ENCODE measurements at places on chromosomes 1 and 21.
A peak's percentile ranks its signal among the peaks of the same experiment; 100 is the strongest.

GRCh38 chr1:26010825-26011224 is 10.8 kb upstream of the EXTL1 start:
- no peak for DNase-seq

DNA sequence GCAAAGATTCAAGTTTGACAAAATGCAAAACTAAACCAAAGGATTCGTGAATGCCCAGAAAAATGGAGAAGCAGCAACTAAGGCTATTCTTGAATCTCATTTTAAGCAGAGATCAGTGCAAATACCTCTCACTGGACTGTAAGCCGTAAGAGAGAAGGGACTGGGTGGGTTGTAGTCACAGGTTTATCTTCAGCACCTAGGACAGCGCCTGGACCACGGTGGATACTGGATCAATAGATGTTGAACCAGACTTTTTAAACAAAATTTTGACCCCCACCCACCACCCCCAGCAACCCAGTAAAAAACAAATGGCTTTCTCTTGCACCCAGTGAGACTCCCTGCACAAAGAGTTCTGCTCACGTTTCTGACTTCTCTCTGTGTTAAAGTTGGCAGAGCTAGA is 347.1 kb downstream of the AJAP1 start:
- no peak for DNase-seq

DNA sequence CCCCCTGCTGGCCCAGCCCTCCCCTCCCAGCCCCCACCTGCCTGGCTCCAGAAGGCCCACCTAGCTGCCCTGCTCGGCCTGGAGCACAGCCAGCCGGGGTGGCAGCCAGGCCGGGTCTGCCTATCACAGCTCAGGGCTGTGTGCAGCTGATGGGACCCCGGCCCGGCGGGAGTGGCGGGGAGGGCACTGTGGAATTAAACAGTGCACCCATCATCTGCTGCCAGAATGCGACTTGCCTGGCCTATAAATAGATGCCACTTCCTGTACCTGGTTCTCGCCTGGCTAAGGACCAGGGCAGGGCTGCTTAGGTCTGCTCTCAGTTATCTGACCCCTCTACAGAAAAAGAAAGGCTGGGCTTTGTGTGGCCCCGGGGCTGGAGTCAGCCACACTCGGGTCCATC is 98.2 kb upstream of the VAMP3 start:
- no peak for DNase-seq

DNA sequence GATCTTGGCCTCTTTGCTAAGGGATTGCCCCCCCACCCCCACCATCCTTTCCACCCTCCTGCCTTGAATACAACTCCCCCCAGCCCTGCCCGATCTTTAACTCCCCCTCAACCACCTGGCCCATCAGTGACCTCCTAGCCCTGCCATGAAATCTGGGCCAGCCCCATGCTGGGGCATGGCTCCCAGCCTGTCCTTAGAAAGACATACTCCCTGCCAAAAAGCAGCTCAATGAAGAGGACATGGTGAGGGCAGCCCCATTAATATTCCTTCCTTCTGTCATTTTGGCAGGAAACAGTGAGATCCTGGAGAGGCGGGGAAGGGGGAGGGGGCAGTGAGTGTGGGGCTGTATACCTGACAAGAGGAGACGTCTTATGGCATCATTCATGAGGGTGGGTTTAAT is 66.8 kb upstream of the DISP3 start:
- no peak for DNase-seq

DNA sequence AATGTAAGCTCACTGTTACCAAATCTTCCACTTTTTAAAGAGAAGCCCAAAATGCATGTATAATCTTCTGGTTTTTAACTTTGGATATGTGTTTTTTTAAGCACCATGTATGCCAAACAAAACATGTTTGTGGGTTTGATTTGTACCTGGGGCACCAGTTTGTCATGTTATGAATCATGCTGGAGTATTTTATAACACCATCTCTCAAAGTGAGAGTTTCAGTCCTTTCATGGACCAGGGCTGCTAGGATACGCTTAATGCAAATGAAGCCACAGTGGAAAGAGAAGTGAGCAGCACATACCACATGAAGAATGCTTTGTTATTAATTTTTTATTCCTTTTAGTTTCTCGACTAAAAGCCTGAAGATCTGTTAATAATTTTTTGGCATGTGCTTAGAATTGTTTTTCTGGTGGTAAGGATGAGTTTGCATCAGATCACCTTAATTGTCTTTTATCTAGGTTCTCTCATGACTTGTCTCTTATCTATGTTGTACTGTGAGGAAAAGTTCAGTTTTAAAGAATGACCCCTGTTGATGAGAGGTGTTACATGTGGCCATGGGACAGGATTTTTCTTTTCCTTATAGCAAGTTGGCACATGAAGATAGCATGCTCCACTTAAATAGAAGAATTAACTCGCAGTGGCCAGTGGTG is 2.0 kb upstream of the RABGAP1L start:
- no peak for DNase-seq

GRCh38 chr1:220689666-220690065 is 497 bp upstream of the C1orf115 start:
- no peak for DNase-seq

- DNase-seq, result no peak
These were observed 61.9 kb upstream of the ADAM30 start for GRCh38 chr1:119958223-119958622.

- peak; percentile 77 for DNase-seq
These were observed 134.4 kb downstream of the S1PR1 start for GRCh38 chr1:101371259-101371658.

GRCh38 chr21:43363506-43364260 is 63.2 kb downstream of the SIK1 start:
- DNase-seq, result no peak

GRCh38 chr1:86395751-86396497 is at the start of gene ODF2L:
ODF2L (minus strand) TSS chr1:86396323; CDS start chr1:86387027, 9,296 bp downstream.
- peak; percentile 87 for DNase-seq

DNA sequence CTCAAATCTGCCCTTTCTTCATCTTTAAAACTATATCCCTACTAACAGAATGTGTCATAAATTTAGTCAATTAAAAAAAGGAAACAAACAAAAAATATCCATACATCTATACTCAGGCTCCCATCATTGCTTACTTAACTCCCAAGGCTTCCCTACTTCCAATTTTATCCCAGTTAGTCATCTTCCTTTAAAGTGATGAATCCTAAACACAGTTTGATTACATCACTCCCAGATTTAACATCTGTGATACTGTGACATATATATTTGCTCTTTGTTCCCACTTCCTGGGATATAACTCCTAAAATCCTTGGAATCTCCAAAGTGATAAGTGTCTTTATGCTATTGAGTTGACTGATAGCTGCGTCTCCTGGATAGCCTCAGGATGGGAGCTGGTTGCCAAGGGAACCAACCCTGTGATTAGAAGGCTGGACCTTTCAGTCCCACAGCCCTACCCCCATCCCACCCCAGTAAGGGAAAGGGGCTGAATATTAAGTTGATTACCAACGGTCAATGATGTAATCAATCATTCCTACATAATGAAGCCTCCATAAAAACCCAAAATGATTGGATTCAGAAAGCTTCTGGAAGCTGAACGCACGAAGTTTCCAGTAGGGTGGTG is 21.6 kb downstream of the GLMN start:
- DNase-seq, result peak; percentile 42

DNA sequence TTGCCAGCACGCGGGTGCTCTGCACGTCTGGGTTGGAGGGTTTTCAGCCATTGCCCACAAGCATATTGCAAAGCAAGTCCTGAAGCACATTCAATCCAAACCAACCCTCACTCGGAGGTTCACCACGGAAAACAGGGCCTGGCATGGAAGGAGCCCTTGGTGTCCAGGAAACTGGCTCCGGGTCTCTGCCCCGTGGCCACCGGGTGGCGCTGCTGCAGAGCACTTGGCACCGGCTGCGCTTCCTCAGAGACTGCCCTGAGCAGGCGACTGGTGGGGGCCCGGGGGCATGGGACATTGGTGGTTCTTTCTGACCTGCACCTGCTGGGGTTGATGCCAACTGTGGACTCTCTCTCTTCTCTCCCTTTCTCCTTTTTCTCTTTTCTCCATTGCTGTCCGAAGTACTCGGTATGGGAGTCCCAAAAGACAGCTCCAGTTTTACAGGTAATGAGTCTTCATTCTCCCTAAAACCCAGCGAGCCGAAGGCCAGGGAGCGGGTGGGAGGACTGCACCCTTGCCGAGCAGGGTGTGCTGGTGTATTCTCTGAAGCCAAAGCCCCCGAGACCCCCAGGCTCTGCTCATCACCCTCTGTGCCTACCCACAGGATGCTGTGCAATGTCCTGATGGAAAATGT is 4.1 kb upstream of the KCNAB2 start:
- no peak for DNase-seq

DNA sequence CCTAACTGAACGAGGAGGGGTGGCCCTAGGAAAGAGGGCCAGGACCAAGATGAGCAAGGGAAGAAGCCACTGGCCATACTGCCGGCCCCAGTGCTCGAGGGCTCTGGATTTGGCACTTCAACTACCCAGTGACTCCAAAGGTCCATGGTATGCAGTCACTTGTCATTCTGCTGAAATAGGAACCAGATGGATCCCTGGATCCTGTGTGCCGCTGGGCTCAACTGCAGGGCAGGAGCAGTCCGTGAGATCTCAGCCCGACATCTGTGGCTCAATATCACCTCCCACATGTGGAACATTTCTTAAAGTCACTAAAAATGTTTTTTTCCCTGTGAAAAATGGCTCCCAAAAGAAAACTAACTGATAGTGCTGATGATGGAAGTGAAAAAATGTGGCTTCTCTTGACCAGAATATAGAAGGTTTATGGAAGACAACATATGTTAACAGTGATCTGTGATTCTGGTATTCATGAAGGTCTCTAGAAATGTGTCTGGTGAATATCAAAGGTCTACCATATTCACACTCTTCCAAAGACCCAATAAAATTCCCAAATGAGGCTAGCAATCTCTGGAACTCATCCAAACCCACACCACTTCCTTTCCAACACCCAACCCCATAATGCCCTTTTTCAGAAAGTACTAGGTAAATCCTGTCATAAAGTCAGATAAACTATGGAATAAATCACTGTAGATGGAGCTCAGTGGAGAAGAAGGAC is 24.1 kb downstream of the PAFAH2 start:
- no peak for DNase-seq

DNA sequence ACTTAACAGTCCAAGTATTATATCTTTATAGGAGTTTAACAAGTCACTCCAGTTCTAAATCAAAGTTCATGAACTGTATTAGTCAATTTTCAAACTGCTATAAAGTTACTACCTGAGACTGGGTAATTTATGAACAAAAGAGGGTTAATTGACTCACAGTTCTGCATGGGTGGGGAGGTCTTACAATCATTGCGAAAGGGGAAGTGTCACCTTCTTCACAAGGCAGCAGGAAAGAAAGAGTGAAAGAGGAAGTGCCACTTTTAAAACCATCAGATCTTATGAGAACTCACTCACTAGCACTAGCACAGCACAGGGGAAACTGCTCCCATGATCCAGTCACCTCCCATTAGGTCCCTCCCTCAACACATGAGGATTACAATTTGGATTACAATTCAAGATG is 70.0 kb downstream of the CLCA4 start:
- DNase-seq, result no peak

DNA sequence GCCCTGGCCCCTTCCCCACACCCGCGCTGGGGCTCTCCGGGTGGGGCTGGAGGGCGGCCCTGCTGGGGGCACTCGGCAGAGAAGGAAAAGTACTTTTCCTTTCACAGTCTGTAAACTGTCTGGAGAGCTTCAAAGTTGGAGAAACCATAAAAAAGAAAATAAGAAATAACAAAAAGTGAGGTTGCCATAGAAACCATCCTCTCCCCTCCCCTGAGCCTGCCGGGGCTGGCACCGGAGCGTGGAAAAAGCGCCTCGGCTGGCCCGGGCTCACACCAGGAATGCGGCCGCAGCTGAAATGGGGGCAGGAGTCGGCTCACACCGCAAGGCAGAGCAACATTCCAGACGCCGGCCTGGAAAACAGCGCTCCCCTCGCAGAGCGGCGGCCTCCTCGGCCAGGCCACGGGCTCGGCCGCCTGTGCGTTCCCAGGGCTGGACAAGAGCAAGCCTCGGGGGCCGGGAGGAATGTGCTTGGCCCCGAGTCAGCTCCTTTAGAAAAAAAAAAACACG is 69.2 kb downstream of the MORN1 start:
- DNase-seq, result peak; percentile 31

DNA sequence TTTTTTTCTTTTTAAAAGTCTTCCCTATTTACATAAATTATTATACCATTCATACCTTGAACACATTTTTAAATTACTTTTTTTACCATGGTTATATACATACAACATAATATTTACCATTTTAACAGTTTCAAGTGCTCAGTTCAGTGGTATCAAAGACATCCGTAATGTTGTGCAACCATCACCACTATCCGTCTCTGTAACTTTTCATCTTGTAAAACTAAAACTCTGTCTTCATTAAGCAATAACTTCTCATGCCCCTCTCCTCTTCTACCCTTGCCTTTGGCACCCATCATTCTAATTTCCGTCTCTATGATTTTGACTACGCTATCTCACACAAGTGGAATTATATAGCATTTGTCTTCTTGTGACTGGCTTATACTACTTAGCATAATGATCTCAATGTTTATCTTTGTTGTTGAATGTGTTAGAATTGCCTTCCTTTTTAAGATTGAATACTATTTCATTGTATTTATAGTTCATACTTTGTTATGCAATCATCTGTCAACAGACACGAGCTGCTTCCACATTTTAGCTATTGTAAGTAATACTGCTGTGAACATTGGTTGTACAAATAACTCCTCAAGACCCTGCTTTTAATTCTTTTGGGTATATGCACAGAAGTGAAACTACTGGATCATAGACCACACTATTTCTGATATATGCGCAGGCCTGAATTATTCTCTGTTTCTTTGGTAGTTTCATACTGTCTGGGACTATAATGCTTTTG is 689.5 kb upstream of the NCAM2 start:
- DNase-seq, result no peak

DNA sequence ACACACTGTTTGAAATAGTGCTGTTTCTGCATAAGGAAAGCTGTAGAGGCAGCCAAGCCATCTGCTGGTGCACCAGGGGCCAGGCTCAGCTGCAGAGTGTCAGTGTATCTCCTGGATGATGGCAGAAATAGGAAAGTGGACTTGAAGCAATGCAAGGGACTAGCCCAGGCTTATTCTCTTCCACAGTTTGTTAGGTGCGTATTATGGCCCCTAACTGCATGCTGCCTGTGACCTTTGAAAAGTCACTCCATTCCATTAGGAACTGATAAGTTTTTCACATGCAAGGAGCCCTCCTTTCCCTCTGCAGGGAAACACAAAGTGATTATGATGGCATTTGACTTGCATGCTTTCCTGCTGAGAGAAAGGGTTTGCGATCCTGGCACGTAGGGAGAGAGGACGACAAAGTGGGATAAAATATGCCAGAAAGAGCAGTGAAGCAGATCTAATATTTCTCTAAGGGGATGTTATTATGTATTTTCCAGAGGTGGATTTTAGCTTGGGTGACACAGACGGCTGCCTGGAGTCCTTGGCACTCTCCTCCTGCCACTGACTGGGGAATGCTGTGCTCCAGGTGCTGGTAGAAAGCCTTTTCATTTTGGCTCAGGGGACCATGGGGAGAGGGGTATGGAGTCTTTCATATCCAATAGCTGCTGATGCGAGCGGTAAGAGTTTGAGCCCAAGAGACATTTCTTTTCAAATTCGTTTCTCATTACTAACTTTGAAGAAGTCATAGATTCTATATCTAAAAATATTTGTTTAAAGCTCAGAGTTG is 402.1 kb upstream of the B3GALT2 start:
- no peak for DNase-seq
